ENCODE measurements at places on chromosomes 4 and X.

DNA sequence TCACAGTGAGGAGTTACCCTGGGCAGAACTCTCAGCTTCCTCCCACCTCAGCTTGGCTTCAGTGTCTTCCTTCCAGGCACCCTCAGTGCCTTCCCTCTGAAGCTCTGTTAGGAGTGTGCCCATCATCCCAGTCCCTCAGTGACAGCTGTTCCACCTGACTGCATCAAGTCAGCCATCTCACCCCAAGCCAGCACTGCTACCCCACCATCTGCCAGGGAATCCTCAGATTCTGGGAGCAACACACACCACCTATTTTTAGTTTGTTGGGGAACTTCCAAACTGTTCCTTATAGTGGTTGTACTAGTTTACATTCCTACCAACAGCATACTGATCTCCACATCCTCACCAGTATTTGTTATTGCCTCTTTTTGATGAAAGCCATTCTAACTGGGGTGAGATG, 182.9 kb downstream of the RELL1 start:
- no peak for DNase-seq

GRCh38 chrX:8960957-8961468, 72.9 kb downstream of the FAM9B start:
- no peak for DNase-seq

DNA sequence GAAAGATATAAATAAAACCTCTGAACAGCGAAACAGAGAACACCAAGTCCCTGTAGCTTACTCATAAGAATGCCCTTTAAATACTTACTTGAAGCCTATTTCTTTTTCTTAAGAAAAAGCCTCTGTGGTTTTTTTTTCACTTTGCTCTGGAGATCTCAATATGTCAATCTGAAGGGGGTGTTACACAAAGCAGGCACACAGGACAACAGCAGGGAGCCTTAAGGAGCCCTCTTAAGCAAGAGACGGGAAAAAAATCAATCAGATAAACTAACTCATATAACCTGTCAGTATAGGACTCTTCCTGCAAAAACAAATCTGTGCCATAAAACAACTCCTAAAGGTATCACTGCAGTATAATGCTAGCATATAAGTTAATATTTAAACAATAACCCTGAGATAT, 611.1 kb upstream of the ATOH1 start:
- DNase-seq: no peak

DNA sequence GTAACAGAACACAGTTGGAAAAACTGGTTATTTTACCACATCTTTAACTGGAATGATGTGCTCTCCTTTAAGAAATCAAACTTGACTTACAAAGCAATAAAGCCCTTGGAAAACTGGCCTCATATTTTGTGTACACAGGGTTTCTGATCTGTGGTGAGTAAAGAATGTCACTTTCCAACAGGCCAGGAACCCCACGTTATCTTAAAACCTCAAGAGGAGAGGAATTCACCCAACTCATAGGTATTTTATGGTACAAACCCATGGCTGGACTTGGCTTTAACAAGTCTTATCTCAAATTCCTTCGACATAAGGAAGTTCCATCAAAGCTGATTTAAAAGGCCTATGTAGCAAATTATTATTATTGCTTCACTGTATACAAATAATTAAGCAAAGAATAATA, 1735.1 kb downstream of the PCDH7 start:
- DNase-seq: no peak

- DNase-seq: no peak
Observed at GRCh38 chrX:120090208-120090607, 12.7 kb upstream of the RHOXF2B start.

DNA sequence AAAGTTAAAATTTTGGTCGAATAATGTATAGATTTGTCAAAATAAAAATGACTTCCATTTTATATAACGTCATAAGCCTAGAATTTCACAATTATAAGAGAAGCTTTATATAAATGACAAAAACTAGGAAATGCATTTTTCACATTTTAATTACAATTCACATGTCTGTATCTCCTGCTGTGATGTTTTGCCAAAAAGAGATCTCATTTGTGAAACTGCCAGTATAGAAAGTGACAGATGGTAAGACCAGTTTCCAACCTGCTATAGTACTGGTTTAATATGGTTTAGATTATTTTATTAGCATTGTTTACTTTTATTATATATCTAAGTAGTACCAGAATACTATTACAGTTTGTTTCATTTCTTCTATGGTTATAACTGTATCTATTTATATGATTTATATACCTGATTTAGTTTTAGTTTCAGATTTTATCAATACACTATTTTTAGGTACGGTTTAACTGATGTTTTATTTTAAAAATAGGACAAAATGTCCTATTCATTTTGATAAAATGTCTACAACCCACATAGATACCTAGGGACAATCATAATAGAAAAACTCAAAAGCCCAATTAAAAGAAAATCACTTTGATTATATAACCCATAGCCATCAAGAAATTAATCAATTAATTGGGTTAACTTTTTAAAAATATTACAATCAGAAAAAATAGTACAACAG, 5.4 kb upstream of the CCSER1 start:
- DNase-seq: no peak

GRCh38 chr4:93317561-93317960, 511.0 kb upstream of the ATOH1 start:
- no peak for DNase-seq

- no peak for DNase-seq
Observed at GRCh38 chr4:156503119-156503518, 468.5 kb downstream of the PDGFC start.

GRCh38 chr4:126705266-126705665, 927.5 kb upstream of the INTU start:
- DNase-seq: no peak

DNA sequence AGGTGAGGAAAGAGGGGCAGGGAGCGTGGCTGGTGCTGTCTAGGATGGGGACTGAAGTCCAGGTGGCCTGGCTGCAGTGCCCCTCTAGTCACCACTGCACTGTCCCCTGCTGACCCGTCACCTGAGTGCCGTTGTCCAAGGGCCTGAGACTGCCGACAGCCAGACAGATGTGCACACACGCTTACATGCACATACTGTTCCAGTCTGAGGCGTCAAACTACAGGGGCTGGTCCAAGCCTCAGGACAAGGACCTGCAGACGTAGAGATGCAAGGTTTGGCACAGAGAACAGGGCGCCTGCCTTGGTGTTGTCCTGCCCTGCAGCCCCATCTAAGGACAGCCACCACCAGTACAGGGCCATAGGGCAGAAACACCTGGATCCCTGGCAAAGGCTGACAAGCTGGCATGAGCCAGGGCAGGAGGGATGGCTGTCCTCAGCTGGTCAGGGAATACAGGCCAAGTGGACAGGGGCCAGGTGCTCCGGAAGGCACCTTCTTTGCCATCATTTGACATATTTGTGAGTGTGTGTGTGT, 1.7 kb downstream of the SLC2A9 start:
- no peak for DNase-seq

DNA sequence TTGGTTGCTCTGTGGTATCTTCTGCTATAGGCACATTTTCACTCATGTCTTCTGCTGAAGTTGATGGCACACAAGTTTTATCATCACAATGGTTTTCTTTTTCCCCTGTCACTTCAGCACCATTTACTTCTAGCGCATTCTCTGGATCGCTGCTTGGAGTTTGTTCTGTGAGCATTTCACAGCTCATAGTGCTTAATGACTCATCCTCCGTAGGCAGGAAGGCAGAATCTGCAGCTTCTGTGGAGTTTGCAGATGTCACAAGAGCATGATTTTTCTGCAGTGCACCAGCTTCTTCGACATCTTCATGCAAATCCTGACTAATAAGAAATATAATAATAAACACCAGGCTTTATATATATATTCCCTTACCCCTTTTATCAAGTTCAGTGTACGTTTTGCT, 83.6 kb downstream of the CHM start:
- DNase-seq: no peak

- DNase-seq: no peak
Observed at GRCh38 chrX:43655151-43656004, 721 bp upstream of the MAOA start.

GRCh38 chrX:115564243-115564642, 3.3 kb downstream of the PLS3 start:
- no peak for DNase-seq

DNA sequence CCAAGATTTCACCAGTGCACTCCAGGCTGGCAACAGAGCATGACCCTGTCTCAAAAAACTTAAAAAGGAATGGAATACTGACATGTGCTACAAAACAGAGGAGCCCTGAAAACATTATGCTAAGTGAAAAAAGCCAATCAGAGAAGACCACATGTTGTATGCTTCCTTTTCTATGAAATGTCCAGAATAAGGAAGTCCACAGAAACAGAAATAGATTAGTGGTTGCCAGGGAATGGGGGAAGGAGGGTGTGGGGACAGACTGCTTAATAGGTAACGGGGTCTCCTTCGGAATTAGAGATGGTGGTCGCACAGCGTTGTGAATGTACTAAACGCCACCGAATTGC, 30.1 kb upstream of the KIAA0232 start:
- no peak for DNase-seq

DNA sequence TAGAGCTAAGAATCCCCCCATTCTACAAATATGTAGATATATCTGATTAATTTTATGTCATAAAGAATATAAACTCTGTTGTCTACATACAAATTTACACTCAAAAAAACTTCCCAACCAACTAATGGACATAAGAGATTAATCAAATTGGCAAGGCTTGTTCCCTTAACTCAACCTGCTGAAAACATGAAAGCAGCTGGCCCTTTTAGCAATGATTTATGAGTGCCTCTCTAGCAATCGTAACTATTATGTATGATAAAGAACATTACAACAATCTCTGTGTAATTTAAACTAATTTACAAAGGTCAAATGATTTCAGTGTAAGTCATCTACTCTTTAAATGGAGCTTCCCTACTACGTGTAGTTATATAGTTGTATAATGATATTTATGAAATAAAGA, 83.1 kb upstream of the FTHL17 start:
- DNase-seq: no peak

GRCh38 chr4:37864786-37865185, 26.1 kb upstream of the TBC1D1 start:
- DNase-seq: no peak

GRCh38 chrX:21943460-21944135, 3.1 kb downstream of the SMS start:
- no peak for DNase-seq

DNA sequence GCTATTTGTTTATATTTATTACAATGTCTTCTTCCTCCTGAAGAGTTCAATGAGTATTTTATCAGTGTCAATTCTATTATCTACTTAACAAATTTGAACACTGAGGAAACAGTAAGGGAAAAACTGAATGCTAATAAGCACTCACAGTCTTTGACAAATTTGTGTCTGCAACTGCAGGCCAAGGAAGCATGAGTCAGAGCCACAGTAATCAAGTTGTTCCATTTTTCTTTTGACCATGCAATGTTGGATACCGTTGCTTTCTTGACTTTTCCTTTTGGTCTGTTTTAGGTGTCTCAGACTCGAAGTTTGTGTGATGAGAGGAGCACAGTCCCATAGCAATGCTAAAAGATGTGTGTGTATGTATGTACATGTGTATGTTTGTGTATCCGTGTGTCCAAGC, 359.6 kb downstream of the IL1RAPL1 start:
- DNase-seq: no peak

GRCh38 chrX:45598861-45599260, 398.2 kb upstream of the DIPK2B start:
- no peak for DNase-seq

GRCh38 chr4:8940792-8941491, 69.3 kb upstream of the HMX1 start:
- DNase-seq: no peak

GRCh38 chrX:723781-724180, 93.2 kb downstream of the SHOX start:
- DNase-seq: no peak

GRCh38 chr4:10272511-10272910, 155.9 kb upstream of the WDR1 start:
- no peak for DNase-seq

DNA sequence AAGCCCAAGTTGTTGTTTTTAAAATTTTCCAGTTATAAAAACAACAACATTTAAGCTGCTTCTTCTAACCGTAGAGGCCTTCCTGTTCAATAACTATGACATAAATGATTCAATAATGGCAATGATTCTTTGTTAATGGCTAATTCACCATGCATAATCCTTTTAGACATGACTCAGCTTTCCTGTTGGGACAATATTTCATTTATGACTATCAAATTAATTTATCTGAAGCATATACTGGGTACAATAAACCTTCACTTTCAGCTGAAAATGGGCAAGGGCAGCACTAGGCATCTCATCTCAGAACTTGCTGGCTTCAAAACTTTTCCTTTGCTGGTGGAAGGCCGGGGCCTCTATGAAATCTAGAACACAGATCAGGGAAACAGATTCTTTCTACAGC, 38.9 kb downstream of the TBC1D9 start:
- no peak for DNase-seq

DNA sequence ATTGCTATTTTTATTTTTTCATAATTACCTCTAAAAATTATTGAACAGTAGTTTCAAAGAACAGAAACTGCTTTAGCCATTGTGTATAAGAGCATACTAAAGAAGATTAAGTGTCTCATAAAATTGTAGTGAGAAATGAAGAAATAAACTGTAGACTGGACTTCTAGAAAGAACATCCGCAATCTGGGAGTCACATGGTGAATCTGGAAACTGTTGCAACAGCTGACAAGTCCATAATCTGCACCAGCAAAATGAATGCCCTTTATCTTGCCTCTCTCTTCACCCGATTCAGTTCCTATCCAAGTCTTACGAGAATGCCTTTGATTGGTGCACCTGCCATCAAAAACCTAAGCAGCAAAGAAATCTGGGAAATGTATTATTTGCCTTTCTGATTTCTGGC, 312.9 kb downstream of the NAF1 start:
- DNase-seq: no peak

DNA sequence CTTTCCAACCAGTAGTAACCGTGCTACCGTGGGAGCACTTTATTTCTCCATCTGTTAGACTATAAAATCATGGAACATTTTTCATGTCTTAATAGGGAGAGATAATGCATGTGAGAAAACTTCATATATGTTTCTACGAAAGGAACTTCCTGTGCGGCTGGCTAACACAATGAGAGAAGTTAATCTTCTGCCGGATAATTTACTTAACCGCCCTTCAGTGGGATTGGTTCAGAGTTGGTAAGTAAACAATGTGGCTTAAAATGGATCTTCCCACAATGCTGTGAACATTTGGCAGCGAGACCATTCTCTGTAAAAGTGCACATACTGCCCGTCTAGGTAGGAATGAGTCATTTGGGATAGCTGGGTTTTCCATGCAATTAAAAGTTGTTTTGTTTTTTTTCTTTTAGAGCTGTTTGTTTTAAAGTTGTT, 29.6 kb downstream of the PDK3 start:
- no peak for DNase-seq
